ENCODE measurements at places on chromosomes 1 and 21.
A peak's percentile ranks its signal among the peaks of the same experiment; 100 is the strongest.

DNA sequence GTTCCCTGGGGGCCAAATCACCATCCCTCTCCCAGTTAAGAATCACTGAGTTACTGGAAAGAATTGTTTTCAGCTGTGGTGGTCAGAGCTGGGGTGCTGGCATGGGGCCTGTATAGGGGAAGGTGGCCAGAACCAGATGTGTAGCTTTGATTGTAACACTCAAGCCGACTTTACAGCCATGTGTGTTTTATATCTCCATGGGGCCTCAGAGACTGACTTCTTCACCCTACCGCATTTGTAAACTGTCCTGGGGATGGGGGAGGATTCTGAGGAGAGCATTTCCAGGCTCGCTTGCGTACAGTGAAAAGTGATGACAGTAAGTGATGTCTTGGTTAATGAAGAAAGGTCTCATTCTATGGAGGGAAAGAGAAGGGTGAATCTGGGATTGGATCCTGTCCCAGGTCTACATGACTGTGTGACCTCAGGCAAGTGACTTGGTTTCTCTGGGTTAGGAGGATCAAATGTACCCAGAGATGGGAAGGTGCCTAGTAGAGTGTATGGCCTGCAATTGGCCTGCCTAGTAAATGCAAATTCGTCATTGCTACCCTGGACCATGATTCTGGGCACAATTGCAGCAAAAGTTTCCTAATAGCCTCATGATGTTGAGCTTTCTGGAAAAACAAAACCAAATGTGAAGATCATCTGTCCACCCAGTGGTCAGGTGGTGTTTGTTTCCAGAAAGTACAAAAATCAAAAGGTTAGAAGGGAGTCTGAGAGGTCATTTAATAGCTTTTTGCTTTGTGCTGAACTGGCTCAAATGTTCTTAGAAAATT, 49.7 kb upstream of the RCC2 start:
- no peak for DNase-seq

DNA sequence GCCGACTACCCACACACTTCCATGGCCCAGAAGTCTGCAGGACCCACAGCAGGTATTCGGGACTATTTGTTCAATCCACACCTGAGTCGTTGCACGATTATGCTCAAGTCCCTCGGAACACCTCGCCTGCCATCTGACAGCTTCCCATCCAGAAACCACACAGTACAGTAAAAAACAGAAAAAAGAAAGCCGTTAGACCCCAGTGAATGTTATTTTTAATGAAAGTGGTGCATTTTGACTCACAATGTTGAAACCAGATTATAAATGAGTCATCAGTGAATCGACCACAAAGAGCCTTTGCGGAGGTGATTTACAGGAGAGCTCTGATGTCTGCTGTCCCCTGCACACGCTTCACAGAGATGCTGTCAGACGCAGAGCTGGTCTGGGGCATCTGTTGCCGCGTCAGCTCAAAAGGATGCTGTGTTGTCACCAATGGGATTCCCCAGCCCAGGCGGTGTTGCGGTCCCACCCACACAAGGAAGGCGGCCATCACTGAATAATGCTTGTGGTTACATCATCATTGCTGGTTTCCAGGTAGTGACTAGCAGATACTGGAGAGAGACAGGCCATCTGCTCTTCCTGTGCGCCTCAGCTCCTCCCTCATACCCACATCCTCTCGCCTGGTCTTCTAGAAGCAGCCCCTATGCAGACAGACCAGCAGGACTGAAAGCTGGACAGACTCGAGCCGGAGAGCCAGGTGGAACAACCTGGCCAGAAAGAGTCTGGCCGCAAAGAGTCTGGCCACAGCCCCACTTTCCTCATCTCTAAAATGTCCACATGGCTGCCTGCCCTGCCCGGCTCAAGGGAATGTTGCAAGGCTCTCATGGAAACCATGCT, 116.8 kb downstream of the TOMM20 start:
- DNase-seq = peak; percentile 97

DNA sequence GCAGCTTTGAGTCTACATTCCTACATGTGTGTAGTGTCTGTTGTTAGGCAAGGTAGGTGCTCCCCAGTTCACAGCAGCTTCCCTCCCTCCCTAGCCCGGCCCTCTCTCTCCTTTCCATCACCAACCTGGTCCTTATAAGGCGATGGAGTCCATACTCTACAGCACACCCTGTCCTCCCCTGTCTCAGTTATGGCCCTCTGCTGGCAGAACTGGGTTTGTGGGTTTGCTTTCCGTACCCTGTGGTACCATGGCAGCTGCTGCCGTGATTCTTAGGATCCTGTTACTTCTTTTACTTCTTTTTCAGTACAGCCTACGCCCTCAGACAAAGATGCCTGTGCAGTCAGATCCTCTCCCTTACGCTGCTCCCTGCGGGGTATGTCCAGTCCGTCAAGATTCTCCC, 31.7 kb downstream of the AK5 start:
- DNase-seq = peak; percentile 8

GRCh38 chr1:14880456-14881316, 272.9 kb upstream of the TMEM51 start:
- no peak for DNase-seq

DNA sequence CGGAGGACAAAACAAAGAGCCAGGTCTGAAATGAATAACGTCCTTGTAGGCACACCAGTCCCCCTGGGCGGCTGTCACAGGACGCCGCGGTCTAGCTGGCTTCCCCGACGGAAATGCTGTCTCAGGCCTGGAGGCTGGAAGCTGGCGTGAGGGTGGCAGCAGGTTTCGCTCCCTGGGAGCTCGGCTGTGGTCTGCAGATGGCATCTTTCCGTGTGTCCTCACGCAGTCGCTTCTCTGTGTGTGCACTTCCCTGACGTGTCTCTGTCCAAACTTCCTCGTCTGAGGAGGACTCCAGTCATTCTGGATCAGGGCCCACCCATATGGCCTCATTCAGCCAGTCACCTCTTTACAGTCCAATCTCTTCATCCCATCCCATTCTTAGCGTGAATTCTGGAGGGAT, 14.2 kb downstream of the TNFRSF14 start:
- DNase-seq = no peak

DNA sequence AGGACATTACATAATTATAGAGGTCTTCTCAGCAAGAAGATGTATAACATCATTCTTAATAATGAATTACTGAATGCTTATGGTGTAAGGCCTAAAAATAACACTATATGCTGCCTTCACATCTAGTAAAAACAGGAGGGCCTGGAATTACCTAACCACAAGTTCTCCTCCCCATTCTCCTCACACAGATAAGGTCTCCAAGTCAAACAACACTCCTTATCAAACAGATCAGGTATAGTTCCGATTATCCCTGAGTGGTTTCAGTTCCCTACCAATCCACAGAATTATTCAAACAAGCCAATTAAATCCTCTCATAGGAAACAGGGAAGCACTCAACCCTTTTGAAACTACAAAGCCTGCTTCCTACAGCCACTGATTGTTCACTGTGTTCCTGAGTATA, 4.0 kb upstream of the AGBL4 start:
- DNase-seq = no peak

GRCh38 chr1:109481646-109482045, 2.1 kb upstream of the ATXN7L2 start:
- no peak for DNase-seq

Data from B cell (primary cell).